Retinal pigment epithelial cell (primary cell): ENCODE measurements at places on chromosomes 2 and 18.

DNA sequence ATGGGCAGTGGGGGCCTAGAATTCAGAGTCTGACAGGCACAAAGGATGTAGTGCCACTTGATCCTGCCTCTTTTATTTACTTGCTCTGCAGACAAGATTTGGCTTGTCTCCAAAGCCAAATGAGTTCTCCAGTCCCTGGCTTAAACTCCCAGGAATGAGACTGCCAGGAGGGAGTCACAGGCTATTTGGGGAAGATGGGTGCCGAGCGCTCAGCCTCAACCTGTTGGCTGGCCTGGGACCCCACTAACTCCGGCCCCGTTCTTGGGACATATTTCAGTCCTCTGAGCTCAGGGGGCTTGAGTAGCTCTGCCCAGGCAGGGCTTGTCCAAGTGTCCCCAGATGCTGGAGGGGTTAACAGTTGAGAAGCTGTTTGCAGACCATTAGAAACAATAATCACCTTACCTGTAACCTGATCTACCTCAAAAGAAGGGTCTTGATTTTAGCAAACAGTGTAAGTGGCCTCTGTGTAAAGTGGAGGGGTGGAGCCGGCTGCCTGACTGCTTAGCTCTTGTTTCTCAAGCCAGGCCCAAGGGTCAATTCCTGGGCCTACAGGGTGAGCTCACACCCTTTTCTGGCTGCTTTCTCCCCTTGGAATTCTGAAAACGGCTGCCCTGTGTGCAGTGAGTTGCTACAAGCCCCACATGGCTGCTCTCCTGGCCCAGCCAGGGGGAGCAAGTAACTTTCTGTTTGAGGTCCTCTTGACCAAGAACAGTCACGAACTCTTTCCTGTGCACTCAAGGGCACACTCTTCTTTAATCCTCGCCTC lies 27.1 kb upstream of the FZD5 start:
- DNase-seq: no peak

DNA sequence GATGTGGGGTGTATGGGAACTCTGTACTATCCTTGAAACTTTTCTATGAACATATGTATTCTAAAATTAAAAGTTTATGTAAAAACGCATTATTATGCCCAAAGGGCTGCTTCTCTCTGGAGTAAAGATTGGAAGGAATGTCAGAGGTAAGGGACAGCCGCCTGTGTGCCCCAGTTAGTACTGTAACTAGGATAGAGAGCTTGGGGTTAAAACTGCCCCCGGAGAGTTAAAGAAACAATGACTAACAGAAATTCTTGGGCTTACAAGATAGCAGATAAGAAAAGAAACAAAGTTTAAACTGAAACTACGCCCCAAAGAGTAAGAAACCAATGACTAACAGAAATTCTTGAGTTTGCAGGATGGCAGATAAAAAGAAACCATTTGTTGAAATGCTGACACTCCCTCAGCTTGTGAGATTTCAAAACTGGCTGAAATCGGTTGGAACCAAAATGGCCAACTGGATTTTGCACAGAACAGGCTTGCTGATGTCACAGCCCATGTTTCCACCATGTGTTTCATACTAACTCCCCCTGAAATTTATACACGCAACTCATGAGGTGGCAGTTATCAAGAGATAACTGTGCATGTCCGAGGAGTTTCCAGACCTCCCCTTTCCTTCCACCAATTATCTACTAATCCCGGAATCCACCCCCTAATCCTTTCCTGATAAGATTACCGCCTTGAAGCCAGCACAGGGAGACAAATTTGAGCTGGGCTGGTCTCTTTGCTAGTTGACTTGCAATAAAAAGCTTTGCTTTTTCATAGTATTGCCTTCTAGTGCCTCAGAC lies 8.7 kb upstream of the TXNDC2 start:
- DNase-seq: peak; percentile 75

- no peak for DNase-seq
These were observed 325.6 kb upstream of the EPHA4 start for GRCh38 chr2:221897718-221898117.

DNA sequence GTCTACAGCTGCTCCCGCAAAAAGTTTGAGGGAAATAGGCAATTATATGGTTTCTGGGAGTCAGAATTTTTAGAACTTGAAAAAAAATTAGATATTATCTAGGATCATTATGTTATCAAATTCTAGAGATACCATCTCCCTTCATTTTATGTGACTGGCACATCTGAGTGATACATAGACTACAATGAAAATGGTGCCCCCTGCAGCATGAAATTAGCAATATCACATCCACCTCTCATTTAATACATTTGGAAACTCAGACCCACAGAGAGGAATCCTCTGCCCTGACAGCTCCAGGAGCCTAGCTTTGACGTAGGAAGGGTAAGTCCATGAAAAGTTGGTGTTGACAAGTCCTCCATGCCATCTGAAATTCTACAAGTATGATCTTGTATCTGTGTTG lies 381.6 kb downstream of the SUCLG1 start:
- DNase-seq: no peak

GRCh38 chr2:46806526-46806925 lies 109.1 kb downstream of the MCFD2 start:
- DNase-seq: no peak

DNA sequence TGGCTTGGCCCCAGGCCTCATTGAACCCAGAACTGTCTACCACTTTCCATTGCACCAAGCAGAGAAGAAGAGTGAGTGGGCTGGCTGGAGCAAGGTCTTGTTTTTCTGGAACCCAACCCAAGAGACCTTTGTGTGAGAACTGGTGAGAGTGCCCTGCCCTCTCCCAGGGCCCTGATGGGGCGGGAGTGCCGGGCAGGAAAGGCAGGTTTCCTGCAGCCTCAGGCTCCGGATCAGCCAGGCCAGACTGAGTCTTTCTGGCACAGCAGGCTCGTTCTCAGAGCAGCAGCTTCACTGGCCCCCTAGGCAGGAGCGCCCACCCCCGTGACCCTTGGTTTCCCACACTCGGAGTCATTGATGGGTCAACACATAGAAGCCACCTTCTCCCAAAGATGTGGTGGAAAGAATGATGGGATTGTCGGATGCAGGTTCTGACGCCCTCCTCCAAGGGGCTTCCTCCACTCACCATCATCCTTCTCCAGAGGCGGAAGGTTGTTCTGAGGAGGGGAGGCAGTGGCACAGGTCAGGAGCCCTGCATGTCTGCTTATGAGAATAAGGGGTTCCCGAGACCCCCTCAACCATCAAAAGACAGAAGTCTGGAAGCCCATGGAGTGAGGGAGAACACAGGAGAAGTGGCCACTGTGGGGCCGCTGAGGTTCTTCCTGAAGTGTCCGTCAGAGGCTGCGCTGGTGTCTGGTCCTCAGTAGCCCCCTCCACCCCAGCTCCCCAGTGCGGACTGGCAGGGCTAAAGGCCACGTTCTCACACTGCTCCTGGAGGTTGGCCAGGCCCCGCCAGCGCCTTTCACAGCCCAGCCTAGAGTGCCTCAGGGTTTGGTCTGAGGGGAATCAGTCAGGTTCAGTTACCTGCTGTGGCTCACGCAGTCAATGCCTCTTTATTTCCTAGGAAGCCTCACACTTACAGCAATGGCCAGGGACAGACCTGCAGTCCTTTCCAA lies 62.8 kb upstream of the LAPTM4A start:
- DNase-seq: no peak

GRCh38 chr2:48316753-48317750 lies 212.9 kb upstream of the STON1 start:
- no peak for DNase-seq

- DNase-seq: no peak
These were observed 29.9 kb downstream of the SCN7A start for GRCh38 chr2:166464187-166464586.

GRCh38 chr2:161761160-161761559 lies 136.9 kb downstream of the SLC4A10 start:
- no peak for DNase-seq

GRCh38 chr2:9238591-9239326 lies 32.1 kb downstream of the ASAP2 start:
- DNase-seq: no peak
